ENCODE measurements at places on chromosomes 12 and 14.

DNA sequence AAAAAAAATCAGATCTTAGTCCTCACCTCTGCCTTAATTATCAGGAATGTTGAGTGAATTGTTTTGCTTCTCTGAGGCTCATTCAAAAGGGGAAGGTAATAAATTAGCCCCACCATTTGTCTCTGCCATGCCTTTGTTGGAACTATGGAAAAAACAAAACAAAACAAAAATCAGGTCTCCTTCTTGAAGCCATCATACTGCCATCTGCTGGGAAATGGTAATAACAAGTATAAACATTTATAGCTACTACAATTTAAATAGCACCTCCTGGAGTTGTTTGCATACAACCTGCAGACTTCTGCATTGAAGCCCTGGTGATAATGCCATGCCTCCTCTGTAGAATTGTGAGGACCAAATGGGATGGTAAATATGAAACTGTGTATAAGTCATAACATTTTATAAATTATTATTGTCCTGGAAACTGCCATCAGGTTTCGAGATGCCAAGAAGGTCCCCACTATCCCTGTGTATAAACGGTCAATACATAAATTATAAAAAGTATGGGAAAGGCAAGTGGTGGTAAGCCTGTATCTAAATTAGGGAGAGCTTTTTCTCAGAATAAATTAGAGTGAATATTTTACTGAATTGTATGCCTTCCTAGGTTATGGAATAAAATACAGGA lies 87.2 kb upstream of the FGD4 start:
- DNase-seq: no peak

DNA sequence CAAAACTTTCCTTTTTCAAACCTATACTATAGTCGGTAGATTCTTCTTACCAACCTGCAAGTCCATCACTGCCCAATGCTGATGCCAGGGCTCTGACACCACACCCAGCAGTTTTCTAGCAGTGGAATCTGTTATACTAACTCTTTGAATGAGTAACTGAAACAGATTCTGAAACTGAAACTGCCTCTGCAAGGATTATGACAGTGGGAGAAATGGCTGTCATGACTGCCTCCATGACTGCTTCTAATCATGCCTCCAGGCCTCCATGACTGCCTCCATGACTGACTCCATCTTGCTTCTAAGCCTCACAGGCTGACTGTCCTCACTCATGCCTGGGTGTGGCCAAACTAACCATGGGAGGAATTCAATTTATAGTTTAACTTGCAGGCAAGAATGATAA lies 29.4 kb upstream of the OXA1L start:
- no peak for DNase-seq

- DNase-seq: no peak
These were observed 105.1 kb downstream of the GCH1 start for GRCh38 chr14:54797556-54797955.

GRCh38 chr12:116561181-116561821 lies 2.1 kb downstream of the MAP1LC3B2 start:
- DNase-seq: no peak

DNA sequence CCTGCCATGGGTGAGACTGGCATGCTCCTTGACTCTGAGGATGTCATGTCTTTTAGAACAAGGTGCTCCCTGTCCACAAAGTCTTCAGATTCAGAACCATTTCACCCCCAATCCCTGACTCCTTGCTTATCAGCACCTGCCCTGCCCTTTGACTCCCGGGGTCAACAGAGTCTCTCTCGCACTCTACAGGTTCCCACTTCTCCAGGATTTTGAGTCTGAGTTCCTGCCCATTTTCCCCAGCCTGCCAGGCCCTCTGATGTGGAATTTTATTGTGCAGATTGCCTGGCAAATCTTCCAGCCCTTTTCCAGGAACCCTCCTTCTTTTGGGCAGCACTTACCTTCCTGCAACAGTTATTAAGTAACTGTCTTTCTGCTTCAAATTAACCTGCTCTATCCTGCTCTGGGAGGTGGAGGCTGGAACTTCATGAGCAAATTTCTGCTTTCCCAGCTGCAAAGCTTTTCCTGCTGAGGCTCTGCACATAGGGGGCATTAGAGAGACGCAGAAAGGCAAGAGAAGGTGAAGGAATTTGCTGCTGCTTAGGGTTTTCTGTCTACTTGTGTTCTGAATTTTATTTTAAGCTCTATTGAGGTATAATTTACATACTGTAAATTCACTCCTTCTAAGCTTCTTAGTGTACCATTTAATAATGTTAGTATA lies 259.1 kb downstream of the PCNX1 start:
- no peak for DNase-seq

DNA sequence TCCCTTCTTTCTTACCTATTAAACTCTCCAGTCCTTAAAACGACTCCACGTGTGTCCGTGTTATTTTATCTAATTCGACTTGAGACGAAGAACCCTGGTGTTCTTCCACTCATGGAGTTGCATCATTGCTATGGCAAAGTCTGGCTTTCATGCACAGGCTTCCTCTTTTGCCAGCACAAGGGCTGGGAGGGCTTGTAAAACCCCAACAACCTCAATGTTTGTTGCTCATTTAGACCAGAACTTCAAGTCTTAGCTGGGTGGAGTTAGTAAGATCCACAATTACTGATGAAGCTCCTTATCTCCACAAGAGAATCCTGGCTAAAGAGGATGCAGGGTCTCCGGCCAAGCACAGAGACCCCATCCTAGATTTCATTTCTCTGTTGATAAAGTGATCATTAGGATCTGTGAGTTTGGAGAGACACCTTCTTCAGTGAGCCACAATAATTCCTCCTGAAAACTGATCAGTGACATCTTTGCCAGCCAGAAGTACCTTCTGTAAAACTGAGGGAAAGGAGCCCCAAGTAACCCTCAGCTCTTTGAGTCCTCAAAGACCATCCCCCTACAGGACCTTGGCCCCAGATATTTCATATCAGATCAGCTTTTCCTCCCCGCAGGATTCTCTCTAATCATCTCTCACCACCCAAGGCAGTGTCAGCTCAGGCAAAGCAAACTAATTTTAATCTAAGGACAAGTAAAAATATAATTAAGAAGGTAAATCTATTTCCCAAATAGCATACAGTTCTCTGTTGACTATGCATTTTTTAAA lies 514.6 kb downstream of the FUT8 start:
- no peak for DNase-seq

DNA sequence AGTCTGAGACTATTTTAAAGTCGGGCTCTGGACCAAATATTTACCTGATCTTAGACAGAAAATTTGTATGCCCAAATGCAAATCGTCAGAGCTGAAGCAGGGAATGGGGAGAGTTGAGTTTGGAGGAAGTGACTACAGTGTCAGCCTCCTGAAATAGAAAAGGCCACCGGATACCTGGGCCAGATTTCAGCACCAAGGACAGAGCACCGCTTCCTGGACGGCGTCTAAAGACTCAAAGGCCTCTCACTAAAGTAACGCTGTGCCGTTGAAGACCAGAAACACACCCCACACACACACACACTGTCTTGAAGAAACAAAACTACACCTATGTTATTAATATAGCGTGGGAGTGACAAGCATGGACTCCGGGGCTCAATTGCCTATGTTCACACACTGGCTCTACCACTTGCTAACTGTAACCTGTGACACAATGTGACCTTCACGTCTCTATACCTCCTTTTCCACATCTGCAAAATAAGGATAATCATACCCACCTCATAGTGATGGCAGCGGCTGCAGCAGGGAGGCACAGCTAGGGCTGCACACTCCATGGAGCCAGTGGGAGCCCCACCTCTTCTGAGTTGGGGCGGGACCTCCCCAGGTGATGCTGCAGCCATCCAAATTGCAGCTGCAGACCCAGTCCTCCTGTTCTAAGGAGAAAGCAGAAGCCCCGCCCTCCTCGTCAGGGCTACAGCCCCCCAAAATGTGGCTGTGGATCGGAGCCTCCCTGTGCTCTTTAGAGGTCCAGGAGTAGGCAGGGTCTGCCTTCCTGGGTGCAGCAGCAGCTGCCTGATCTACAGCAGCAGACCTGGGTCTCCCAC lies 35.6 kb downstream of the KRT76 start:
- peak; percentile 38 for DNase-seq

GRCh38 chr12:1581973-1582708 lies 12.2 kb downstream of the FBXL14 start:
- no peak for DNase-seq

Data from effector CD8-positive, alpha-beta T cell (primary cell).